ENCODE measurements at places on chromosomes 5 and 9. TPM values are rescaled to one million over a fixed set of nuclear protein-coding genes. Genes with fewer than 3 reads are reported as not detected.

BHMT2 gene
- total RNA-seq, result not detected

PCDH1 gene
- 5.4 TPM for total RNA-seq

DNA sequence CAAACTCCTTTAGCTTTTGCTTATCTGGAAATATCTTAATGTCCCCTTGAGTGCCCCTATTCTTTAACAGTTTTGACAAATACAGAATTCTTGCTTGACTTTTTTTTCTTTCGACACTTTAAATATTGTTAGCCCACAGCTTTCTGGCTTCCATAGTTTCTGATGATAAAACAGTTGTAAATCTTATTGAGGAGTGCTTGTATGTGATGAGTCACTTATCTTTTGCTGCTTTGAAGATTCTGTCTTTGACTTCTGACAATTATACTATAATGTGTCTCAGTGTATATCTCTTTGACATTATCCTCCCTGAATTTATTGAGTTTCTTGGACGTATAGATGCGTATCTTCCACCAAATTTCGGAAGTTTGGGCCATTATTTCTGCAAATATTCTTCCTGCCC lies 21.6 kb downstream of the FBXL17 start:
- DNase-seq, result no peak

DNA sequence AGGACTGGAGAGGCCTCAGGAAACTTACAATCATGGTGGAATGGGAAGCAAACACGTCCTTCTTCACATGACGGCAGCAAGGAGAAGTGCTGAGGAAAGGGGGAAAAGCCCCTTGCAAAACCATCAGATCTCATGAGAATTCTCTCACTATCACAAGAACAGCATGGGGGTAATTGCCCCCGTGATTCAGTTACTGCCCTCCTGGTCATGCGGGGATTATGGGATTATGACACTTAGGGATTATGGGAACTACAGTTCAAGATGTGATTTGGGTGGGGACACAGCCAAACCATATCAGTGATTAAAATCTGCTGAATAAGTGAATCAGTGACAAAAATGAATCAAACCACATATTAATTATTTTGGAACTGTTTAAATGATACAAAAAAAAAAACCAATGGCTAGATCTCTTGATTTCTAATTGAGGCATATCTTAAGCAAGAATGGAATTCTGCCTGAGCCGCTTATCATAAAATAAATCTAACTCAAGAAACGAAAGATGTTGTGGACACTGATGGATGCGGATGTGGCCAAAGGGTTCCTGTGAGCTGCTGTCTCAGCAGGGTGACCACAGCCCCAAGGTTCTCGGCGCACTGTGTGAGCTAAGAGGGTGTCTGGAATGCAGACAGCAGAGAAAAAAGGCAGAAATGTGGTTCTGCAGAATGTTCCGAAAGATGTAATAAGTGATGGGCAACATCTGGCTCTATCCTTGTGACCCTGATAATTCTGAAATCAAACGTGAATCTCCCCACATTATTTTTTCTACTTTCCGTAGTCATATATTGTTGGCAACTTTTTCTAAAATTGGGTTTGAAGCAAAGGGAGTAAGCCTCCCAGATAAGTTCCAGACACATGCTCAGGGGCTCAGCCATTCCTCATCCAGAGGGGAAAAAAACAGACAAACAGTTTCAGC lies 107.2 kb upstream of the ICE1 start:
- peak; percentile 86 for DNase-seq

- DNase-seq, result no peak
These were observed 155.1 kb upstream of the ZNF462 start for GRCh38 chr9:106707738-106708474.

GRCh38 chr9:19411316-19411715 lies 2.5 kb downstream of the ACER2 start:
- DNase-seq, result peak; percentile 22

GRCh38 chr9:19517202-19517942 lies 108.6 kb downstream of the ACER2 start:
- no peak for DNase-seq

DNA sequence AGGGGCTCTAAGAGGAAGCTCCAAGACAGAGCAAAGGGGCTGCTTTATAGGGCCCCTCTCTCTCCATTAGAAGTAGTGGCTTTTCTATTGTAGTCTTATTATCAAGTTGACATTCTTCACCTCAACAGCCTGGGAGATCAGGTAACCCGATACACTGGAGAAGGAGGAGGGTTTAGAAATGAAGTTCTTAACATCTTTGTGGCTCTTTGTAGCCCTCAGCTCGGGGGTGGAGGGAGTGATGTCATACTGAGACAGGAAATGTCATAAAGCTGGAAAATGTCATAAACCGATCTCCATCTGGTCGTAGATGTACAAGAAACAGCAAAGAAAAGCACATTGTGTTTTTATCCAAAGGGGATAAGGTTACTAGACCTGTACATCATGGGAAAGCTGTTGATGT lies 17.9 kb downstream of the PDZD2 start:
- no peak for DNase-seq

DNA sequence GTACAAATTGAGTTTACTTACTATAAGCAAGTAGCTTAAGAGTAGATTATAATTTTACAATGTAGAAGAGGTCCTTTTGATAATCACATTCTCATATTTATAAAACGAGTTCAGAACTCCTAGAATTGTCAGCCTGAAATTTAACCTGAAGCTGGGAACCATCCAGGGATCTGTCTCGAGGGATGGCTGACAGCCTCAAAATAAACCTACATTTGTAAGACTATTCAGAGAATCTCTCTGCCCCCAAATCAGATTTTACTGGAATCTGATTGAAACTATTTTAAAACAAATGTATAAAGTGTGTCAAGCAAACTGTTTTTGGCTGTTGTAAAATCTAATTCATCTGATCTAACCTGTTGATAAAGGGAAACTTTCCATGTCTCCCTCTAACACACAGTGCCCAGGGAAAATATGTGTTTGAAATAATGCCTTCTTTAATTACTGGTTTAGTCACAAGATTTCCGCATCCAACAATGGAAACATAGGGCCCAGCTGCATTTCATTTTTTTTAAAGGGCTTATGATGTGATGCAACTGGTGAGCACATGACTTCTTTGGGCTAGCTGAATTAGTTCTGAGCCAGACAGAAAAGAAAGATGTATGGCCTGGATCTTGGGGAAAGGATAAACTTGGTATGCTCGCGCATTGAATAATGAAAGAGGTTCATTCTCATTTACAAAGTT lies 30.3 kb downstream of the SLC25A46 start:
- no peak for DNase-seq

GRCh38 chr9:112793213-112793810 lies 42.8 kb downstream of the SNX30 start:
- DNase-seq, result peak; percentile 72

DNA sequence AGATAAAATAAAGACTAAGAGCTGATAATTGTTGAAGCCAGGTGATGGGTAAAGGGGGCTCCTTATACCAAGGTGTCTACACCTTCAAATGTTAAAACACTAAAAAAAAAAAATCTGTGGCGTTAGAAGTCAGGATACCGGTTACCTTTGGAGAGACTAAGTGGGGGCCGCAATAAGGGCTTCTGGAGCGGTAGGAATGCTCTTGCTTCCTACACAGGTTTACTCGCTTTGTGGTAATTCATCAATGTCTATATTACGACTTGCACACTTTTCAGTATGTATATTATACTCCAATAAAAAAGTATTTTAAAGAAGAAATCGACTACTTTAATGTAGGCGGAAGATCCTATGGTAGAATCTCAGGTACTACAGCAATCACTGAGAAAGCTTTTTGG lies 12.5 kb downstream of the MRPS27 start:
- no peak for DNase-seq

DNA sequence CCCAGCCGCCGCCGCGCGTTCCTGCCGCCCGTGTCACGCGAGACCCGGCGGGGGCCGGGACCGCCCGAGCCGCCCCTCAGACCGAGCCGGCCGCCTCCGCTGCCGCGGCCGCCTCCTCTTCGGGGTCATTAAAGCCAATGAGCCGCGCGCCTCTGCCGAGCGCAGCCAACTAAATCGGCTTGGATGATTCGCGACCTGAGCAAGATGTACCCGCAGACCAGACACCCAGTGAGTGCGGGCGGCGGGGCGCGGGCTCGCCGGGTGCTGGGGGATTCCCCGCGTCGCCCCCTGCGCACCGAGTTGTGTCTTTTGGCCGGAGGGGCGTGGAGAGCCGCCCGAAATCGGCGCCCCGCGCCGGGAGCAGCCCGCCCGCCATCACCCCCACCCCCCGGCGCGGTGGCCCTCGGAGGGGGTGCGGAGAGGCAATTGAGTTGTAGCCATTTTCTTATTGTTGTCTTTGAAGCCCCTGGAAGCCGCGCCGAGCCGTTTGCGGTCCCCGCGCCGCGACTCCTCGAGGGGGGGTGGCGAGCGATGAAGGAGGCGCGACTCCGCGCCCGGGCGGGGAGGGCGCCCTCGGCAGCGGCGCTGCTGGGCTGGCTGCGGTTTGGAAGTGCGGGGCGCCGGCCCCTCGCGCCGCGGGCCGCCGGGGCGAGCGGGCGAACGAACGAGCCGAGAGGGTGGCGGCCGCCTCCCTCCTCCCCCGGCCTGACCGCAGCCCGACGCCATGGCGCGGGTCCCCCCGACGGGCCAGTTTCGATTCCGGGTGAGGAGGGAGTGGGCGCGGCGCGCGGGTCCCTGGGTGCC lies 1.0 kb downstream of the TLE4 start:
- DNase-seq, result peak; percentile 40

GRCh38 chr5:80093796-80094195 lies 58.6 kb downstream of the THBS4 start:
- no peak for DNase-seq

- DNase-seq, result peak; percentile 100
These were observed 130.3 kb downstream of the RGS3 start for GRCh38 chr9:113593682-113594281.

DNA sequence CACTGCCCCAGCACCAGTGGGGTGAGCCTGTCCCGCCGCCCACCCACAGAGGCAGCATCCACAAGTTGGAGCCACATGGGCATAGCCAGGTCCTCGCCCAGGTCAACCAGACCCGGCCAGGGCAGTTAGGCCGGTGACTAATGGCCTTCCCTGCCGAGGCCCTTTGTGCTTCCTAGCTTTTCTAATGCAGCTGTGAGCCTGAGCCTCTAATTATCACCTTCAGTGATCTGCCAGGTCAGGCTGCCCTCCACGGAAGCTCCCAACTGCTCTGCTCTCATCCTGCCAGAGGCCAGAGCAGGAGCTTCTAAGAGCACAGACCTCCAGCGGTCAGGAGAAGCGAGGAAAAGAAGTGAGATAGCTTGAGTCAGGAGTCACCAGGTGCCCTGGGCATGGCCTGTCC lies 87.1 kb upstream of the PPP1R26 start:
- DNase-seq, result no peak

GRCh38 chr9:96021551-96022444 lies 146.3 kb downstream of the ERCC6L2 start:
- DNase-seq, result peak; percentile 10

- DNase-seq, result no peak
These were observed 34.0 kb downstream of the KIAA1958 start for GRCh38 chr9:112520656-112521055.

GRCh38 chr9:94813379-94813778 lies 86.9 kb downstream of the AOPEP start:
- peak; percentile 36 for DNase-seq

GRCh38 chr5:20528471-20528870 lies 540.5 kb upstream of the CDH18 start:
- DNase-seq, result no peak

FIBCD1 gene
- 36.2 TPM for total RNA-seq

ZDHHC11 gene
- total RNA-seq, result 0.22 TPM

GRCh38 chr5:95862671-95863382 lies 40.3 kb upstream of the GLRX start:
- DNase-seq, result peak; percentile 94

GRCh38 chr5:113263545-113263944 lies 171.2 kb downstream of the TSSK1B start:
- no peak for DNase-seq
